ENCODE measurements at places on chromosomes 4 and X.

- no peak for DNase-seq
Measured at GRCh38 chr4:67152976-67153375, 392.3 kb downstream of the CENPC start.

DNA sequence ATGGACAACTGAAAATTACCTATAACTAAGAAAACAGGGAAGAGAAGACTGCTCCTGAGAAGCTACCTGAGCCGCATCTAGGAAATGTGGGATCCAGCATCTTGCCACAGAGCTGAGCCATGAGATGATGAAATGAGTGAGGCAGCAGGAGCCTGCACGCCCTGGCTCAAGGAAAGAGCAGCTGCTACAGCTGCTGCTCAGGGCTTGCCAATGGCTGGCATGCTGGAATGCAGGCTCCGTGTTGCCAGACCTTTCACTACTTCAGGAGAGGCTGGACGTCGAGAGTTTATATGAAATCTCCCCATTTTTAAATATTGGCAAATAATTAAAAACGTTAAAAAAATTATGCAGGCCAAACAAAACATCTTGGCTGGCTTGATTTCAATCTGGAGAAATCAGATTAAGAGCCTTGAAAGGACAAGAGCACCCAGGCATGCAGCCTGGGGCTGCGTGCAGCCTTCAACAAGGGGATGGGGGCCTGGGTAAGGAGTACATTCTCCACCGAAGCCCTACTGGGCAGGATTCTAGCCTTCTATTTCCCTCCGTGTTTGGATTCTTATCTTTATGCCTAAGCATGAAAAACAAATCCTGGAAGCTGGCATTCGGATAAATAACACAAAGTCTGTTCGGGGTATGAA is 227.6 kb downstream of the NR3C2 start:
- no peak for DNase-seq

DNA sequence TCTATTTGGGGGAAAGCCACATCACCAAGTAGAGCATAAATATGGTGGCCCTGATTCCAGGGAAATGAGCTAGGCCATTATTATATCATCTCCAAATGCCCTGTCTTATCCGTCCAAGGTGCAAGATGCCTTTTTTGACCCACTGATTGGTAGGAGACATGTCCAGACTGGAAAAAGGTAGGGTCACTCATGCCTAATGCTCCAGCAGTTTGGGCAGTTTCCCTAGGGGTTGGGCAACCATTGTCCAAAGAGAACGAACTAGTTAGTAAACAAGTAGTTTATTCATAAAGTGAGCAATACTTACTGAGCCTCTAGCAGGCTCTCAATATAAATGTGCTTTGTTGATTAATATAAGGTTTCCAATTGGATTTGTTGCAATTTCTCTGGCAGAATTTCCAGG is 6.2 kb downstream of the FHDC1 start:
- no peak for DNase-seq

GRCh38 chrX:120668357-120668756 is 38.5 kb upstream of the C1GALT1C1 start:
- DNase-seq = no peak

- no peak for DNase-seq
Measured at GRCh38 chr4:150886597-150886996, 128.5 kb downstream of the LRBA start.

DNA sequence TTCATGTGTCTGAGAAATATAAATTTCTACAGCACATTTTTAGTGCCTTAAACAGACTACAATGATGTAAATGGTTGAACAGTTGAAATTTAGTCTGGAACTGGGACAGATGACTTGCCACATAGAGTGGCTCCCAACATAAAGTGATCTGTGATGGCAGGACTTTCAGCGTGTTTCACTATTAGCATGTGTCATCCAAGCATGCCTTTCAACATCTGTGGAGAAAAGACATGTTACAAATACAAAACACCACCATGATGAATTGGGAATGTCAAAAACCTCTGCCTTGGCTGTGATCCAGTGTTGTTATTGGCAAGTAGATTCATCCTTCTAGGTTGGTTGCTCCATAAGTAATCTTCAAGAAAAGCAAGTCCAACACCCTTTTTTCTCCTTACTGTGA is 348.7 kb downstream of the MAPK10 start:
- no peak for DNase-seq

- DNase-seq = no peak
Measured at GRCh38 chr4:73850261-73850970, 2.7 kb upstream of the PF4V1 start.

DNA sequence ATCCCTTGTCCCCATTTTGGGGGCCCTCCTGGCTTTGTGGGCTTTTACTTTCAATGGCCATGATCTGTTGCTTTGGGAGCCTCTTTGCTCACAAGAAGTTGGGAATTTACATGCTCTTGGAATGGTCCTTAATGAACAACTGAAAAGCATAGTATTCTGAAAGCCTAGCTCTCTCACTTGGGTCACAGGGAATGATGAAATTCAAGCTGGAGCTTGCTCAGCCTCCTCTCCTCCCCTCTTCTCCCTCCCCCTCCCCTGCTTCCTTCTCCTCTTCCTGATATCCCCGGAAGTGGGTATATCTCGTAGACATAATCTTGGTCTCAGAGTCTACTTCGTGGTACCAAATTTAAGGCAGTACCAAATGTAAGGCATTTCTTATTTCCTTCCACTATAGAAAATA is 400.6 kb upstream of the NR3C2 start:
- no peak for DNase-seq

- DNase-seq = no peak
Measured at GRCh38 chr4:77777135-77777807, 41.9 kb downstream of the CNOT6L start.

DNA sequence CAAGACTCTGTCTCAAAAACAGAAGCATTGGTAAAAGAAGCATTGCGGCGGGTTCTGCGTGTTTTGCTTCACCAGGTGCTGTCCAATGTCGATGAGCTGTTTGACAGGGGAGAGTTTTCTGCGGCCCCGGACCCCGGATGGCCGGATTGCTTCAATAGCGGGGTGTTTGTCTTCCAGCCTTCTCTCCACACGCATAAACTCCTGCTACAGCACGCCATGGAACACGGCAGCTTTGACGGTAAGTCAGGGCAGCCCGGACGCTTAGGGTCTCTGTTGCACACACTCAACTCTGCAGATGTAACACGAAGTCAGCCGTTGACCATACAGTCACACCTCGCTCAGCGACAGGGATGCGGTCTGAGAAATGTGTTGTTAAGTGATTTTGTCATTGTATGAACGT is 26.2 kb downstream of the GYG2 start:
- no peak for DNase-seq

- DNase-seq = no peak
Measured at GRCh38 chr4:26410385-26411293, 79.6 kb downstream of the CCKAR start.

DNA sequence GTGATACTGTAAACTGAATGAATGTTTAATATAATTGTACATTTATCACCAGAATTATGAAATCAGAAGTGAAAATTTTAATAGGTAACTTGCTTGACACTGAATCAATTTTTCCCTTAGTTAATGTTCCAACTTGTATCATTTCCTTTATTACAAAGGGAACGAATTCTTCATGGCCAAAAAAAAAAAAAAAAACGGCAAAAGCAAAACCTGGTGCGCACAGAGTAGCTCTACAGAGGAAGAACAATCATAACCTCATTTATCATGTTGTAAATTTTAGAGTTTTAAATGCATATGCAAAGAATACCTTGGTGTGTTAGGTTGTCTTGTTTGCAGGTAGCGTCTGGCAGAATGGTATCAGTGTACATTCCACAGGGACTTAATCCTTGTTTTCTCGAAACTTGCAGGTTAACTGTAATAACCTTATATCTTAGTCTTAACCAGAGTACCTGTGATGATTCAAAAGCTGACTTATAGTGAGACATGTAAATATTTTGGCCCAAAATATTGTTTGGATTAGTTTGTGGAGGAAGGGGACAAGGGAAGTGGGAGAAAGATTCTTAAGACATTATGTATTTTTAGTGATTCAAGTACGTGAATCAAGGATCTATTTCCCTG is 70.0 kb downstream of the NPNT start:
- no peak for DNase-seq

DNA sequence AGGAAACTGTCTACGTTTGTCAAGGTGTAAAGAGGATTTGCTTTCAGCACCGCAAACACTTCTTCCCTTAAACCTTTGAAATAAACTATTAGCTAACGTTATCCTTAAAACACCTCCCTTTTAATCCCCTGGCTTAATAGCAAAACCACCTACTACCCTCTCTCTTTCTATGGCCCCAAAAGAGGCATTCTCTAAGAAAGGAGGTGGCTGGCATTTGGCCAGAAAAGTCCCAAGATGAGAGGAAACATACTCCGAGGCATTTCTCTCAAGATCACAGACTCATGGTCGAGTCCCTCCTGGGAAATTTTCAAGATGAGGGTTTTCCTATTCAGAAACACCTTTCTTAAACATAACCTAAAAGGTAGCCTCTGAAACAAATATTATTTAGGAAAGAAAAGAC is 60.6 kb upstream of the VCX3B start:
- DNase-seq = no peak

- peak; percentile 99 for DNase-seq
Measured at GRCh38 chr4:2934813-2935761, 28.1 kb downstream of the NOP14 start.

DNA sequence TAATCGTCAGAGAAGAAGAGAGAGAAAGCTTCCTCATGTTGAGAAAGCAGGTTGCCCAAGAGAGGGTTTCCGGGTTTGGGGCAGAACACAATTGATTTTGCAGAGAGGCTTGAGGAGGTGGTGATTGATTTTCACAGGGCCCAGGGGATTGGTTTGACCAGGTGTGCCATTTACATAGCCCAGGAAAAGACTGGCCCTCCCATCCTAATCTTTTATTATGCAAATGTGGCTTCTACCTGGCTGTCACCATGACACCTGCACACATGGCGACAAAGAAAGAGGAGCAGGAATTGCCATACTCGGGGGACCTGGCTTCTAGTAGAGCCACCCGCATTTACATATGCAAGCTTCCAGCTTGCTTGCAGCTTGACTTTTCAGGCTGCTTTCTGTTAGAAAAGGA is 405.3 kb downstream of the PPP4R3C start:
- DNase-seq = no peak

DNA sequence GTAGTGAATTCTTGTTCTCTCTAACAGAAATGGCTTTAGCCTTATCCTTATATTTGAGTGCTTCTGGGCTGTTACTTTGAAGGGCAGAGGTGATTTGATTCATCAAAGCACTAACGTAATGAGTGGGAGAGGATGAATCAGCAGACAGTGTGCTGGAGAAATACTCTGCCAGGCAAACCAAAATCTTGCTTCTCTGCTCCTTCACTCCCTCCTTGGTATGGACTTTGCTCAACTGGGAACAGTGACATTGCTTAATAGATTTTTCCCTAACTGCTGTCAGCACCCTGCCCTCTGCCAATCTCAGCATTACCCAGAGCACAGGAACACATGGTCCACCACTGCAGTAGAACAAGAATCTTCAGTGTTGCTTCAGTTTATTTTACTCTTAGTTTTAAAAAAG is 56.0 kb downstream of the PDLIM5 start:
- peak; percentile 4 for DNase-seq

GRCh38 chr4:184732126-184732525 is 1.8 kb downstream of the CENPU start:
- DNase-seq = no peak

- DNase-seq = peak; percentile 83
Measured at GRCh38 chrX:72126539-72127140, 5.1 kb downstream of the RTL5 start.

DNA sequence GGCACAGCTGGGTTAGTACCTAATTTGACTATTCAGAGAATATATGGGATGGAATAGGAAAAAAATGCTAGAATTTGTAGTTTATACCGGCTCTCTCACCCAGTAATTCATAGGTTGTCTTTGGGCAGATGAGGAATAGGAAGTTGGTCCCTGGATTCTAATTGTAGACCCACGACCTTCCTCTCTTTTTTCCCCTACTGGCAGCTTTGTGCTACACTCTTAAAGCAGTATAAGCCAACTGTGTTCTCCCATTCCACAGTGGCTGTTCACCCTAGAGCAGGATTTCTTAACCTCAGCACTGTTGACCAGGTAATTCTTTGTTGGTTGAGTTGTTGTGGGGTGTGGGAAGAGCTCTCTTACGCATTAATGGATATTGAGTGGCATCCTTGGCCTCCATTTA is 92.9 kb downstream of the FNIP2 start:
- DNase-seq = no peak

GRCh38 chr4:174592256-174592984 is 70.1 kb upstream of the HPGD start:
- DNase-seq = no peak

- DNase-seq = no peak
Measured at GRCh38 chrX:150848914-150849365, 49.5 kb downstream of the CD99L2 start.

DNA sequence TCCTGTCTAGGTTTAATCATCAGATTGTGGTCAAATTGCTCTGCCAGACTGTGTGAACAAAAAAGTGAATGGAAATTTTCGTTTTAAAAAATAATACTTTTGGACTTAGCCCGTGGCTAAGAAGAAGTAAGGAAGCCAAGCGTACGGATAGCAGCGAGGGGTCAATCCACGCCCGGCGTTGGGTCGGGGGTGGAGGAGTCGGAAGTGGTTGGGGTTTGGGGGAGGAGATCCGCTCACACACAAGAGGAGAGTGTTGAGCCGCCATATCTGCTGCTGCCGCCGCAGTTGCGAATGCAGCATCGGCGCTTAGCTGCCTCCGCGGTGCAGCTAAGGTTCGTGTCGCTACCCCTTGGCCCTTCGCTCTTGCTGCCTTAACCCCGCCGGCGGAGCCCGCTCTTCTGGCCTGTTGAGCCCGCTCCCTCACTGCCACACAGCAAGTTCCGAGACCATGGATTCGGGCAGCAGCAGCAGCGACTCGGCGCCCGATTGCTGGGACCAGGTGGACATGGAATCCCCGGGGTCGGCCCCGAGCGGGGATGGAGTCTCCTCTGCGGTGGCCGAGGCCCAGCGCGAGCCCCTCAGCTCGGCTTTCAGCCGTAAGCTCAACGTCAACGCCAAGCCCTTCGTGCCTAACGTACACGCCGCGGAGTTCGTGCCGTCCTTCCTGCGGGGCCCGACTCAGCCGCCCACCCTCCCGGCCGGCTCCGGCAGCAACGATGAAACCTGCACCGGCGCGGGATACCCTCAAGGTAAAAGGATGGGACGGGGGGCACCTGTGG is at the start of gene GSPT2:
GSPT2 (plus strand) TSS at position 264 of the 779 bp plus-strand sequence; CDS start at position 449, 185 bp downstream.
- DNase-seq = peak; percentile 70

- no peak for DNase-seq
Measured at GRCh38 chr4:75142382-75142781, 209.5 kb downstream of the PARM1 start.

DNA sequence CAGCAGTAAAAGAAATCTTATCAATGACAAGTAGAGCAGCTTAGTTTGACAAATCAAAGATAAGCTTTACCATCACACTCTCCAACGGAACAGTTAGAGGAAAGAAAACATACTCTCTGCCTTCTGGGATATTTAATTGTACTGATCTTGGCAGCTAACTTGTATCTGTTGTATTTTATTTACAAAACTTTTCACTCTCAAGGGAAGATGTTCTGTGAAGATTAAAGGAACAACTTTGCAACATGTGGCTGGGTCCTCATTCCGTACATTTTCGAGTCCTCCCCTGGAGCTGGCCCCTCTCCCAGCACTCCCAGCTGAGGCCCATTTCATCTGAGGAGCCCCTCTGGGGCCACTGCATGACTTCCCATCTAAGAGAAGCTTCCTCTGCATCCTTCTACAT is 74.4 kb downstream of the RPS3A start:
- no peak for DNase-seq

Measured in stimulated activated naive CD8-positive, alpha-beta T cell treated with anti-CD3 and anti-CD28 coated beads, Interleukin-15, Interleukin-2, amounts not matched to agents 100 U/mL and 50 U/mL, for 24 hours (primary cell).